ENCODE measurements at places on chromosomes 4 and X.

DNA sequence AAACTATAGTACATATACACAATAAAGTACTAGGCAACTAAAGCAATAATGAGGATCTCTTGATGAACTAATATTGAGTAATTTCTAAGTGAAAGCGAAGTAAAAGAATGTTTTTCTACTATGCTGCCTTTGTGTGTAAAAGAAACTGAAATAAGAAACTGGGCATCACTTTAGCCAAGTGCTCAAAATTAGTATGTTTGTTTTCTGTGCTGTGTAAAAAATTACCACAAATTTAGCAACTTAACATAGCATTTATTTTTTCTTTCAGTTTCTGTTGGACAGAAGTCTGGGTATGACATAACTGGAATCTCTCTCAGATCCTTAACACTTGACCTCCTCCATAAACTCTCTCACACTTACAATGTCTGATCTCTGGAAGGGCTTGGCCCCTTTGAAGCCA, 687.1 kb upstream of the MAGEB2 start:
- no peak for DNase-seq

DNA sequence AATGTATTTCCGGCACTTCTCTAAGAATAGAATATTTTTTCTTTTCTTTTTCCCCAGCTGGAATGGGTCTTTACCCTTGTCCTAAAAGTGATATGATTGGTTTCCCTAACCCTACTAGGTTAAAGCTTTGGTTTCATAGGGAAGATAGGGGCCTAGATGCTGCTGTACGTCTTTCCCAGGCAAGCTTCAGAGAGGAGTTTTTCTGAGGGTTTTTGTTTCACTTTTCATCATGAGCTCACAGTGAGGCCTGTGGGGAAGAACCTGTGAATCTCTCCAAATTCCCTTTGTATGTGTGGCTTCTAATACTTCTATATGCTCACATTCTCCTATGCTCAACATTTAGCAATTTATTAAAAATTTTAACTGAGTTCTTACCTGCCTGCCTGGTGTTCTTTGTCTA, 320.0 kb upstream of the PCDH18 start:
- no peak for DNase-seq

DNA sequence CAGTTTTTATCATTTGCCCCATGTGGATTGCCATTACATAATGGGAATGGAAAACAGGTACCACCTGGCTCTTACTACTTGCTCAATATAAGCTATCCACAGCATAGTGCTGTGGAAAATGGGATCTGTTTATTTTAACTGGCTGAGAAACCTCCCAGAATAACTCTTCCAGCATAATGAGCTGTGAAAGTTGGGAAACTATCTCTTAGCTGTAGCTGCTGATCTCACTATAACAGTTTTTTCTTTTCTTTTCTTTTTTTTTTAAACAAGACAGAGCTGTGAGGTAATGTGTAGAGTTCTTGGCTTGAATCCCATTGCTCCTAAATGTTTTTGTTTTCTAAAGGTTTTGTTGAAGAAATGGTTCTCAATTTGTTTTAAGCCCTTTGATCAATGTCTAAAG, 988.3 kb downstream of the PCDH19 start:
- DNase-seq: no peak

DNA sequence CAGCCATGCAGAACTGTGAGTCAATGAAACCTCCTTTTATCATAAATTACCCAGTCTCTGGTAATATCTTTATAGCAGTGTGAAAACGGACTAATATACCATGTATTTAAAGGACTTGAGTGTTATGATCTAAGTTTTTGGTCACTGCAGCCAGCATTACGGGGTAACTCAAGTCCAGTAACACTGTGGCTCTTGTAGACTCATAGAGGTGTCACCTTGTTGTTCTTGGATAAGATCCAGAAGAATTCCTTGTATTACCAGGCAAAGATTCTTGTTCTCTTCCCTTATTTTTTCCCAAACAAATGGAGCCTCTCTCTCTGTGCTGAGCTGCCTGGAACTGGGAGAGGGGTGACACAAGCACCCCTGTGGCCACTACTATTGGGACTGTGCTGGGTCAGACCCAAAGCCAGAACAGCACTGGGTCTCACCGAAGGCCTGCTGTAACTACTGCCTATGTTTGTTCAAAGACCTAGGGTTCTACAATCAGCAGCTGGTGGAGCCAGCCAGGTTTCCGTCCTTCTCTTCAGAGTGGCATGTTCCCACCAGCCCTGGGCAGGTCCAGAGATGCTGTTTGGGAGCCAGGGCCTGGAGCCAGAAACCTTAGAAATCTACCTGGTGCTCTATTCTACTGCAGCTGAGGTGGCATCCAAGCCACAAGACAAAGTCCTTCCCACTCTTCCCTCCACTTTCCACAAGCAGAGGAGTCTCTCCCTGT, 43.7 kb upstream of the MED14 start:
- DNase-seq: no peak

DNA sequence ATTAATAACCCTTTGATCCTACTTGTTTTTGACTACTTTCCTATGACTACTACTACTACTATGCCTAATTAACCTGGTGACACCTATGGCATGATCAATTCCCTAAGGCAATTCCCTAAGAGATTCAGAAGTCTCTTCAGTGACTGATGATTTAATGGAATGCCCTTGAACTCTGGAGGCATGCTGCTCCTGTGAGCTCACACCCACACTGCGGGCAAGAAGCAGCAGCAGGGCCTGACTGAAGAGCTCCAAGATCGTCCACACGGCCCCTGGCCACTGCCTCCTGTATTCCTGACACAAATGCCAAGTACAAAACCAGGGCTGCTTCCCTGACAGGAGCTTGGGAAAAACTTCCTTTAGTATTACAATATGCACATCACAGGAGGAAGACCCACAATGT, 74.2 kb upstream of the STS start:
- DNase-seq: no peak

Measured in GF-D8 (cell line).